ENCODE measurements at places on chromosomes 12 and 14. TPM values are rescaled to one million over a fixed set of nuclear protein-coding genes. Genes with fewer than 3 reads are reported as not detected.

The NXPH4 gene
- 0.37 TPM for total RNA-seq

The ETV6 gene
- total RNA-seq = 63.7 TPM

The SIX1 gene
- 1.2 TPM for total RNA-seq

The PGAM5 gene
- 57.0 TPM for total RNA-seq

The TMEM263 gene
- 22.6 TPM for total RNA-seq

The JPH4 gene
- total RNA-seq = not detected

Measured in T-helper 1 cell treated with Interleukin-12 subunit alpha and Interleukin-12 subunit beta and Interleukin-4 antibody, amounts not matched to agents 30 ng/mL and 1 ng/mL, for 36 hours (primary cell).